AG09309 (cell line): ENCODE measurements at places on chromosomes 7 and 10.

DNA sequence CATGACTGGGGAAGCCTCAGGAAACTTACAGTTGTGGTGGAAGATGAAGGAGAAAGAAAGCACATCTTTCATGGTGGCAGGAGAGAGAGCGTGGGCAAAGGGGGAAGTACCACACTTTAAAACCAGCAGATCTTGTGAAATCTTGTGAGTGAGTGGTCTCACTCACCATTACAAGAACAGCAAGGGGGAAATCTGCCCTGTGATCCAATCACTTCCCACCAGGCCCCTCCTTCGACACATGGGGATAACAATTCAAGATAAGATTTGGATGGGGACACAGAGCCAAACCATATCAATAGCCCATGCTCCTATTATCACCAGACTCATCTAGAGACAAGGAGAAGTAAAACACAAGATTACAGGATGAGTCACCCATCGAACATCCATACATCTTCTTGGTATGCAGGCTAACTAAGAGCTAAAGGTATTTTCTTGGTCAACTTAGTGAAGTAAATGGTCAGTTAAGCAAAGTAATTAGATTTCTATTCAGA lies 55.3 kb upstream of the YAE1 start:
- no peak for DNase-seq

- DNase-seq = no peak
These were observed 1182.9 kb upstream of the LRRTM3 start for GRCh38 chr10:65742906-65743305.

- DNase-seq = peak; percentile 21
These were observed 40.4 kb upstream of the DLX5 start for GRCh38 chr7:97064972-97065587.

DNA sequence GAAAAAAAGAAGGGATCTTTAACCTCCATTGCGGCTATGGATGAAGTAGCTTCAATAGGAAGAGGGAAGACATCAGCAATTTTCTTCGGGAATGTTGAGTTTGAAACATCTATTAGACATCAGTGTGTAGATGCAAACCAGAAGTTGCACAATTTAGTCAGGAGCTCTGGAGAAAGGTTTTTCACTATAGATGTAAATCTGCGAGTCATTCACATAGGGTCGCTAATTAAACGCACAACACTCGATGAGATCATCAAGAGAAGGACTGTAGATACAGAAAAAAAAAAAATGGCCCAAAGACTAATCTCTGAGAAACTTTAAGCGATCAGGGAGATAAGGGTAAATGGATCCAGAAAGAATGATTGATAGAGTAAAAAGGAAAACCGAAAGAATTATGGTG lies 61.7 kb upstream of the TES start:
- DNase-seq = no peak

DNA sequence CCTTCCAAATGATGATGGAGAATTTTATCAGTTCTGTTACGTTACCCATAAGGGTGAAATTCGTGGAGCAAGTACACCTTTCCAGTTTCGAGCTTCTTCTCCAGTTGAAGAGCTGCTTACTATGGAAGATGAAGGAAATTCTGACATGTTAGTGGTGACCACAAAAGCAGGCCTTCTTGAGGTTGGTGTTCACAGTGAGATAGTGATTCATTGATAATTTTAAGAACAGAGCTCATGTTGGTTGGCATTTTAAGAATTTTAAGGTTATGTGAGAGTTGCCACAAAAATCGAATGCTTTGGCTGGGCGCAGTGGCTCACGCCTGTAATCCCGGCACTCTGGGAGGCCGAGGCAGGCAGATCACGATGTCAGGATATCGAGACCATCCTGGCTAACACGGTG lies 25.9 kb downstream of the TAX1BP1 start:
- no peak for DNase-seq

- no peak for DNase-seq
These were observed 624.1 kb downstream of the PTPRN2 start for GRCh38 chr7:157963526-157963925.

- no peak for DNase-seq
These were observed 9.9 kb downstream of the TMEM72 start for GRCh38 chr10:44921061-44921460.

- DNase-seq = no peak
These were observed 35.2 kb downstream of the MGAM start for GRCh38 chr7:142030848-142031247.

DNA sequence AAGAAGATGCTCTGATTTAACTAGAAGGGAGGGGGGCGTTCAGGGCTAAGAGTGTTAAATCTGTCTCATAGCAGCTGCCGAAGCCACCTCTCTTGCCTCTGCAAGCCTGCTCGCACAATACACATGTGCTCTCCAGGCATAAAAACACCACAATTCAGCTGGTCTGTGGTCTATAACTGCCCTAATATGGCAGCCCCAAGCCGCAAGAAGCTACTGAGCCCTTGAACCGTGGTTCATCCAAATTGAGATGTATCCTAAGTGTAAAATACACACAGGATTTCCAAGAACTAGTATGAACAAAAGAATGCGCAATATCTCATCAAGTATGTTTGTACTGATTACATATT lies 70.8 kb upstream of the FGFR2 start:
- DNase-seq = no peak

GRCh38 chr10:93274419-93274818 lies 200.7 kb downstream of the CYP26A1 start:
- no peak for DNase-seq

DNA sequence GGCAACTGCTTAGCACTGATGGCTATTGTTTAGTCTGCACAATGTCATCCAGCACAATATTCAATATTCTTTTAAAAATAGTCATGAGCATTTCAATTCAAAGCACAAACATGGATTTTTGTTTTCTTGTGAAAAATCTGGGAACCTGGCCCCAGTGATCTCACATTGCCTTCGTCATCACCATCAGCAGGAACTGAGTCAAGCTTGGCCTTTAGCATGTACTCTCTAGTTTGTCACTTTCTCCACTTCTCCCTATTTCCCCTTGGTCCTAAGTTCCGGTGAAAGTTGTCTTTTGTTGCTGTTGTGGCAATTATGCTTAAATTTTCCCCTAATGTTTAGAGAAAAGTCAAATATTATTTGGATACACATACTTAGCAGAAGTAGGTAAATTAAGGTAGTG lies 252.9 kb upstream of the SORCS1 start:
- no peak for DNase-seq

DNA sequence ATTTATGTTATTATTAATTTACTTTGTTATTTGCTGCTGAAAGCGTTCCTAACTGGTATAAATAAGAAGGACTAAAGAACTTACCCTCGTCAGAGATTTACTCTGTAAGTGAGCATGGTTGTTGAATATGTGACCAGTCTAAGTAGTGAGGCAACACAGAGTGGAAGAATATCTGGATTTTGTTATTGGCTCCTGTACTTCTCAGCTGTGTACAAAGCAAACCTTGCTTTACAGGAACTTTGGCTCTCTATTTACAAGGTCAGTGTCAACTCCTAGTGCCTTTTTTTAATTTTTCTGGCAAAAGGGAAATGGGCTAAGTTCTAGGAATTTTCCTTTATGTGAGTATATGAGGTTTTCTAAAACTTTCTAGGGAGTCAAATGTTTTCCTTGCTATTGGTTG lies 35.6 kb downstream of the PDK4 start:
- DNase-seq = no peak

DNA sequence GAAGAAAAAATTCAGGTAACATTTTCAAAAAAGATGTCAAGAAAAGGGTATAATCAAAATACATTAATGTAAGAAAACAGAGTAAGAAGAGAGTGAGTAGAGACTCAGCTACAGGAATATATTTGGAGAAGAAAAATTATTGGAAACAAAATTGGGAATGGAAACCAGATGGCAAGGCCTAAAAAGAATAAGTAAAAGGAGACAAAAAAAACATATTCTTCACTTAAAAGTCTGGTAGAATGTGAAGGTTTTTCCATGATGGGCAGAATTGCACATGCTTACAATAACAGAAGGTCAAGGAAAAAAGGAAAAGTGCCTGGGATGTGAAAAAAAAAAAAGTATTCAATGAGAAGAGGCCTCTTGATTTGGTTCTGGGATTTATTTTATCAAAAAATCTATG lies 1061.8 kb upstream of the LRRTM3 start:
- DNase-seq = no peak

GRCh38 chr7:74026903-74027682 lies 880 bp upstream of the ELN start:
- DNase-seq = no peak

DNA sequence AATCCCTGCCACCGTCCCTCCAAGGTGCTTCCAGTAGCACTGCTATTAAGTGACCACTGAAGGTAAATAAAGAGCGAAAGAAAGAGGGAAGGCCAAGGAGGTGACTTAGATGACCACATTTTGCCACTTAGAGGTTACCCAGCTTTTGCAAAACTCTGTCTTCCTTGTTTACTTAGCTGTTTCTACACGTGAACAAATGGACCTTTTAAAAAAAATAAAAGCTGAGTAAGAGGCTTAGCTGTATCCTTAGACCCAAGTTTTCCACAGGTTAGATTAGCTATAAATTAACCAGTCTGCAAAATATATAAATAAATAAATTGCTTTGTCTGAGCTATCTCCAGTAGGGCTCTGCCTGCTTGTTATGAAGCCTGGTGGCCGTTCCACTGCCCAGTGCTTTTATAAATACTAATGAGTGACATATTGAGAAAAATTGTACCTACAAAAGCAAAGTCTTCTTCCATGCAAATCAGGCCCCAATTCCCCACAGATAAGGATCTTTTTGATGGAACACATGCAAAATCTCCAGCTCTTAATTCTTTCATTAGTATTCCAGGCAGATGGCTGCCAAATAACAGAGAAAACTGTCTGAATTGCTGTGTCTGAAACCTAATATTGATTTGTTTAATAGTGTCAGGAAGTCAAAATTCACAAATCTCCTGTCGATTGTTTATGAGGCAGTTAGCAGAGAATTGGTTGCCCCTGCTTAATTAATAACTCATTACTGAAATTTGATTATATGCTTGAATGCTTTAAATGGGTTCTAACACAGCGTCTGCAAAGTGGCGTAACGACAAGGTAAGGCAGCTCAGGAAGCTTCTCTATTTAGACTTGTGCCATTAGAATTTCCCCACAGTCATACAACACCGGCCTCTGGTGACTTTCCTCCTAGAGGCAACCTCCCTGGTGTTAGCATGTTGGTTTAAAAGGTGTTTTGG lies 176.7 kb downstream of the EMX2 start:
- no peak for DNase-seq

DNA sequence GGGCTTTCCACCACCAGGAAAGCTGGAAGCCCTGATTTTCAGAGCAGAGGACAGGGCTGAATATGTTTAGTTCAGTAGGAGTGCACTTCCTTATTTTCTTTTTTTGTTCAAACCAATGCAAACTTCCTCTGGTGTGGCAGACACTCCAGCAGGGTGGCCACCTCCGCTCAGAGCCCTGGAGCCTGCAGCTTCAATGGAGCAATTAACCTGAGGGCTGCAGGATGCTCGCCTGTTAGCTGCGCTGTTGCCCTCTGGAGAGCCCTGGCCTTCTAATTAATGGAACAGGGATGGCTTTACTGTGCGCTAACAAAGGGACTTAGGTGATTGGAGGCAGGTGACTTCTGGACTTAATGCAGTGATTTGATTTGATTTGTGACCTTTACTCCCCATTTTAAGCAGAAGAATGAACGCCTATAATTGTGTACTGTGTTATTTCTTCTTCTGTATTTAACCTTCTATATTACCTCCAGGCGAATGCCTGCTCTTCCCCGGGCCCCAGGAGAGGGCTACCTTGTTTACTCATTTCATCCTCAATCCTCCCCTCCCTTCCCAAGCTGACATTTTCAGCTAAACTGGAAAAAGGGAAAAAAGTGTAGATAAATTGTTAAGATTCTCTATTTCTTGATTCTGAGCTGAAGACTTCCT lies 123.0 kb upstream of the CTBP2 start:
- DNase-seq = no peak

- no peak for DNase-seq
These were observed 15.8 kb downstream of the VOPP1 start for GRCh38 chr7:55556492-55556891.

GRCh38 chr7:34672430-34672829 lies 14.4 kb downstream of the NPSR1 start:
- DNase-seq = no peak

DNA sequence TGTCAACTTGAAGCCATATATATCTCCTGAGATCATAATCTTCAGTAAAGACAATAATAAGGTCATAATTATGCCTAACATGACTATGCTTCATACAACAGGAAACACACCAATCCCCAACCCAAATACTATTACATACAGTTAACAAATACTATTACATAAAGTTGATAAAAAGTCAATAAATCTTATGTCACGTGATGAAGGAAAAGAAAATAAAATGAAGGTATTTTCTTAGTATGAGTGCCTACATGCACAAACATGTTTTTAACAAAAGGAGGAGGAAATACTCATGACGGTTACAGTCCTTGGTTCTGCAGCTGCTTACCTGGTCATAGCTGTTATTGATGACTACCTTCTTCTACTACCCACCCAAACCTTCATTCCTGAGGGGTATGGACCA lies 810.7 kb downstream of the PHTF2 start:
- DNase-seq = no peak

GRCh38 chr7:154774303-154774969 lies 228.5 kb downstream of the PAXIP1 start:
- DNase-seq = no peak

DNA sequence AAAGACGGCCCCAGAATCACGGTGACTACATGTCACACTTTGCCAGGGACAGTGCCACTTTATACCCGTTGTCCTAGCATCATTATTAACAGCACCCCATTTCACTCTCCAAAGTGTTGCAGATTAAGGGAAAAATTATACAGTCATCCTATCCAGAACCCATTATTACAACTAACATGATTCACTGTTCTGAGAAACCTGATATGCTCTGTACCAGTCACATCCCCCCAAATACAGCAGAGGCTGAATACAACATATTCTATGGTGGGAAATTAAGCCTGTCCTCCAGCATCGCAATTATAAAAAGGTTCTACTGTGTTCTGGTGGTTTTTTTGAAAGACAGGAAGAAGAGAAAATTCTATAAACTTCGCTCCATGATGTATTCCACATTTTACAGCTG lies 162.1 kb downstream of the JAZF1 start:
- no peak for DNase-seq

DNA sequence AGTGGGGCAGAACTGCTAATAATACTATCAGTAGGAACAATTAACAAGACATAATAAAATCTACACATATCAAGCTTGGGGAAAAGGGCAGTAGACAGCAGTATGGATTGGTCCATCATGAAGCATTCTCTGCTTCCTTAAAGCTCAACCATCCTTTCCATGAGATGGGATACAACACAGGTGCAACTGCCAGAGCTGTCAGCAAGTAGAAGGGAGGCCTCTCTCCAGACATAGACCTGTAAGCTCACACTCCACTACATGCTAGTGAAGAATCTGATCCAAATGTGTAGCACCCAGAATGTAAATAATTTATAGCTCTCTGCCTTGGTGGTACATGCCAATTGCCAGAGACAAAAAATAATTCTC lies 41.5 kb upstream of the ANAPC16 start:
- DNase-seq = no peak
